ENCODE measurements at places on chromosomes 3 and 15.

DNA sequence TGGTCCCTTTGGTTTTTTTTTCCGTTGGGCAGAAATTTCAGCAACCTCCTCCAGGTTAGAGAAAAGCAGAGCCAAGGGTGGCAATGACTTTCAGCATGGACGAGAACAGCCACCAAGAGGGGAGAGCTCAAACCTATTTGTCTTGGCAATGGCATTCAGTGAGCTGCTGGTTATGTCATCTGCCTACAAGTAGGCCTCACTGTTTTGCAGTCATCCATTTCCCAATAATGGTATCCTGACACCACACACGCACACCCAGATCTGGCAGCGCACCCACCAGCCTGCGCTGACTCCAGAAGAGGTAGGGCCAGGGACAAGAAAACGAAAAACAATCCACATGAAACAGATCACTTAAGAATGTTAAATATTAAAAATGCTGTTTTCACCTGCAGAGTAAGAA is 92.3 kb downstream of the MAGI1 start:
- DNase-seq: no peak

GRCh38 chr3:53616321-53616720 is 121.9 kb downstream of the CACNA1D start:
- no peak for DNase-seq

- DNase-seq: no peak
These were observed 35.6 kb upstream of the RAB11A start for GRCh38 chr15:65833501-65834205.

DNA sequence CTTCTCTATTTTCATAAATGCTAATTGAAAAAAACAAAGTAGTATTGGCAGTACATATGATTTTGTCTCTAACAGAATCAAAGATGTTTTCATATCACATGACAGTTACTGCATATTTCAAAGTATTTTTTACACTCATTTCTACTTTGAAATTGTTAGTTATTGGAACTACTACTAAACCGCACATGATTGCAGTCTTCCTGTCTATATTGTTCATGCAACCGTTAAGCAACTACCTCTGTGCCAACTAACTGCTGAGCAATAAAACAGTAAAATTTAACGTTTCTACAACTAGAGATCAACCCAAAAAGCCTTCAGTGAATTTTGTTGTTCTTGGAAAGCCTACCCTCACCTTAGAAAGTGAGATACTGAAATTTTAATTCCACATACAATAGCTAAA is 64.2 kb downstream of the DMXL2 start:
- DNase-seq: no peak

GRCh38 chr3:13513913-13514517 is 33.9 kb downstream of the HDAC11 start:
- DNase-seq: no peak

DNA sequence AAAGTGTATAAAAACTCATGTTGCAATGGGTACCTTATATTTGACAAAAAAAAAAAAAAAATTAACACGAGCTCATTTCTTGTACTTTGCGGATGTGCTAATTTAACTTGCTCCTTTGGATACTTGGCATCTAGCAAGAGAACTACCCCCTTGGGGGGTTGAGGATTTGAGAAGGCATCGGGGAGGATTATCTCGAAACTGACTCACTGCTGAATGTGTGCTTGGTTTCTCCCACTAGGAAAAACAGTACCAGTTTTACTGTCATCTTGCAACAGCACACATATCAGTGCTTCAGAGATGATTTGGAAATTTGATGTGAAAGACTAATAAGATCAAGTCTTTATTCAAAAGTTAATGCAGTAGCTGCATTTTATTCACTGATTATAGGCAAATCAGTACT is 891 bp downstream of the EXOG start:
- no peak for DNase-seq

DNA sequence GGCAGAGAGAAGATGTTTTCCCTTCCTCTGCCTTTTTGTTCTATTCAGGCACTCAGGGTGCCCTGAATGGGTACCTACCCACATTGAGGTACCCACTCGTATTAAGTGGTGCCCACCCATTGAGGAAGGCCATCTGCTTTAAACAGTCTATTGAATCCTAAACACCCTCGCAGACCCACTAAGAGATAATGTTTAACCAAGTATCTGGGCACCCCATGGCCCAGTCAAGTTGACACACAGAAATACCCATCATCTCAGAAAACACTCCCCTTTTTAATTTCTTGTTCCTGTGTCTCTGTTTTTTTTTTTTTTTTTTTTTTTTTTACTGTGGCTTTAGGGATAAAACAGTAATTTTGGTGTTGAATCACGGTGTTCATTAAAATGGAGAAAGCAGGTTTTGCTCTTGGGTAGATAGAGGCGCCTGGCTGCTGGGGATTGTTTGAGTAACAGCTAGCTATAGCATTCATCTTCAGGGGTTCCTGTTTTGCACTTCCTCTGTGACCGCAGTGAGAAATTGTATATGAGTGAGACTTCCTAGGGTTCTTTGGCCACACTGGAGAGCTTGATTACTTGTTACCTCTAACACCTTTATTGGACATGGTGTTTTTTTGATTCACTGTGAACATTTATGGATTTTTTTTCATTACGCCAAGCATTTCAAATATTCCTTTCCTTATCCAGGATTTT is 259.1 kb downstream of the PTPRG start:
- DNase-seq: no peak

DNA sequence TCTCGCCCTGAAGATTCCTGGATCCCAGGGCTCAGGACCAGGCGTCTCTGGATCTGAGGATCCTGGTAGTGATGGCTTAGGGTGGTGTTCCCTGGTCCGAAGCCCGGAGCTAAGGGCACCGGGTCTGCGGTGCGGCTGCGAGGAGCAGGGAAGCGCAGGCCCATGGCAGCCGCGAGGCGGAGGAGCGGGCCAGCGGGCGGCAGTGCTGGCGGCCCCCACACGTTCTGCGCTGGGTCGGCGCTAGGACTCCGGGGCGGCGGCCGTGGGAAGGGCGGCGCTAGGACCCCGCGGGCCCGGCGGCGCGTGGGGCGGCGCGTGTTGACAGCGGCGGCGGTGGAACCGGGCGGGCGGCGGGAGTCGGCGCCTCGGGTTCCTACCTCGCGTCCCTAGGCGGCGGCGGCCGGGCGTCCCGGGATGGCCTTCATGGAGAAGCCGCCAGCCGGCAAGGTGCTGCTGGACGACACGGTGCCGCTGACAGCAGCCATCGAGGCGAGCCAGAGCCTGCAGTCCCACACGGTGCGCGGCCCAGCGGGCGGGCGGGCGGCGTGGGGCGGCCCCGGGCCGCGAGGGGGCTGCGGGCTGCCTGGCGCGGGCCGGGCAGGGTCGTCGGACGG is at the start of gene PXK:
TSS of gene PXK (plus strand) at position 318 of the 614 bp plus-strand sequence. CDS start at position 415, 97 bp downstream.
- DNase-seq: peak; percentile 74

DNA sequence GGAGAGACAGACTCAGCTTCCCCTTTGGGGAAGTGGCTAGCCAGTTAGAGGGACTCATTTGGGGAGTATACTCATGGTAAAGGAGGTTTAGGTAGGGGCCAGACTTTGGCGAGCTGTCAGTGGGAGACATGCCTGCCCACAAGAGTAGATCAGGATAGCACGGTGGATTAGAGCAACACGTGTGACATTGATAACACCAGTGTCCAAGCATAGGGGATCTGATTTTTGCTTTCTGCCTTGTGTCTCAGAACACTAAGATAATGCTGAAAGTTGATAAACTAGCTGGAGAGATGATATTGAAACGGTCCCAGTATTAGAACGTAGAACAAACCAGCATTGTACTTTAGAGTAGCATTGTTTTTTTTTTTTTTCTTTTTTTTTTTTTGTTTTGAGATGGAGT is 25.9 kb downstream of the MAP6D1 start:
- no peak for DNase-seq

DNA sequence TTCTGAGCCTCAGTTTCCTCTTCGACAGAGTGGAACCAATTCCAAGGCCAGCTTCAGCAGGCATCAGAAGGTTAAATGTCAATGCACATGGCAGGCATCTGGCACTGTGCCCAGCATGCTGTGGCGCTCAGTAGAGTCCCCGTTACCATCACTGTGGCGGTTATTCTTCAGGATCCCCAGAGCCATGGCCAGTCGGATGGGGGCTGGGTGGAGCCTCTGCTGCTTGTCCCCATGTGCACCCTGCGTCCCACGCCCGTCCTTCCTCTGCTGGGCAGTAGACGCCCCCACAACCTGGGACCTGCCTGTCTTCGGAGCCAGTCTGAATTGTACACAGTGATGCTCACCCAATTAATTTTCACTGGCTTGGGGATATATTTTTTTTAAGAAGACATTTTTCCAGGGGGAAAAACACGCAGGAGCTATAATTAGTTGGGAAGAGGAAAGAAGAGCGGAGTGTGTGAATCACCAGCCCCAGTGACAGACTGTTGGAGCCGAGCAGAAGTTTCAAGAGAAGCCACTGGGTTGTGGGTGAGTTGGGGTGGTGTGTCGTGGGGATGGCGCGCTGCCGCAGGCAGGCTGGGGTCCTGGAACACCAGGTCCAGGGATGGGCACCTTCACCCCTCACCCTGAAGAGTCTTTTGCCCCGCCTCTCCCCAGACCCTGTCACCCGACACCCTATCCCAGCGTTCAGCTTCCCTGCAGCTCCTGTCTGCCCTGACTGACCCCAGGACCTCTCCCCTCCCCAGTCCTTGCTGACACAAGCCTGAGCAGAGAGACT is 26.8 kb upstream of the RPL29 start:
- DNase-seq: no peak

GRCh38 chr3:187521546-187521945 is 148.6 kb downstream of the SST start:
- no peak for DNase-seq

DNA sequence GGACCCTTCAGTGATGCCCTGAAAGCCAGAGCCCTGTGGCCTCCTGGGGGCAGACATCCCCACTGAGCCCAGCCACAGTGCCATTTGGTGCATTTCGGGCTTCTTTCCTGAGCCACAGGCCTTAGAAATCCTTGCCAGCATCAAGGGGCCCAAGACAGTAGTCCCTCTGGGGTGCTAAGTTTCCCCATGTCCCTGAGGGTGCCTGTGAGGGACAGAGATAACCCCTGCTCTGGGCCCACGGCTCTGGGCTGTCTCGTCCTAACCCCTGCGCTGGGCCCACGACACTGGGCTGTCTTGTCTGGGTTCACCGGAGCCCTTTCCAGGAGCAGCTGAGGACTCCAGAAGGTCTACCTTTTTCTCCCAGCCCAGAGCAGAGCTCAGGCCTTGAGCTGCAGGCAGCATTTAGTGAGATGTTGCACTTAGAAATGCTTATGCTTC is 45.1 kb upstream of the FGD5 start:
- DNase-seq: no peak

DNA sequence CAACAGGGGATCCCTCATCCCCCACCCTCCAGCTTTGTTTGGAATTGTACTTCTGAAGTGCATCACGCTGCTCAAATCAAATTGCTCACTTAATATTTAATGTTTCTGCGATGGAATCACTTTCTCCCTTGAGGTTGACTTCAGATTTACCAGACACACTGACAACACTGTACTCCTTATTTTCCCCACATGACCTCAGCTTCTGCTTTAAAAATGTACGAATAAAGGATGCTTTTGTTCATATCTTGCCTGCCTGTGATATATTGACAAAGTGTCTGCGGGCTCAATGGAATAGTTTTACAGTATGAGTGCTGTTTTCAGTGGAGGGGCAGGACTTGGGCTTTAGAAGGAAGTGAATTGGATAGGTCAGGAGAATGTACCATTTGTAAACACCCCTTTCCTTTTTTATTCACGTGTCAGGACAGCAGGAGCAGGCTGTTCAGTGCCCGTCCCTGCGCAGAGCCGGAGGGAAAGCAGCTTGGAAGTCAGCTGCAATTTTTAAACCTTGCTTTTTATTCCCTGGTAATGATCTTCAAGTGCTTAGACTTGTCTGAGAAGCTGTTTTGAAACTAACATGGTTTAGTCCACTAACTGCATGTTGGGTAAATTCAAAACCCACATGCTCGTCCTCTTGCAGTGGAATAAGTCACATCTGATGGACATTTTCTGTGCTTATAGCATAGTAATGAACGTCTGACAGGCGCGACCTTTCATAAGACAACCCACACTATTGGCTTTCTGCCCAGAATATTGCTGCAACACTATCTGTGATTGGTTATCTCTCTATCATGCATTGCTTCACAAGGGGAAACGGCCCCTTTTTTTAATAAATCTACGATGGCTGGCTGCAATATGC is 29.9 kb downstream of the MBNL1 start:
- peak; percentile 38 for DNase-seq

GRCh38 chr15:86555939-86556338 is 476.3 kb downstream of the AGBL1 start:
- no peak for DNase-seq

- DNase-seq: no peak
These were observed 5.6 kb upstream of the BRPF1 start for GRCh38 chr3:9725775-9726515.

DNA sequence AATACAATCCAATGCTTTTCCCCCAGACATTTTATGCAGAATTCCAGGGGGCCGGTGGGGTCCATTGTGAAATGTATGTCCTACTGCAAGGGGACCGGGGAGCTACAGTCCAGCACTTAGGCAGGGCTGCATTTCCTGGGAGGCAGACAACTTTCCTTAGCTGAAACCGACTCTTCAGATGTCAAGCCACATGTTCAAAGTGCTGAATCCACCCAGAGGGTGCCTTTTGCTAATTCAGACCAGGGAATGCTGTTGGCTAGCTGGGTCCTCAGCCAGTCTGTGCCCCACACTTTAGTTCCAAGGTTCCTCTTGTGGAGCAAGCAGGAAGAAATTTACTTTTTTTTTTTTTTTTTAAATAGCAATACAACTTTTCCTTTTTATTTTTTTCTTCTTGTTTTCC is 219.5 kb upstream of the LRTM1 start:
- DNase-seq: no peak

GRCh38 chr3:134406331-134407238 is 32.3 kb upstream of the AMOTL2 start:
- no peak for DNase-seq

- DNase-seq: no peak
These were observed 155.0 kb downstream of the DUT start for GRCh38 chr15:48486228-48486627.

DNA sequence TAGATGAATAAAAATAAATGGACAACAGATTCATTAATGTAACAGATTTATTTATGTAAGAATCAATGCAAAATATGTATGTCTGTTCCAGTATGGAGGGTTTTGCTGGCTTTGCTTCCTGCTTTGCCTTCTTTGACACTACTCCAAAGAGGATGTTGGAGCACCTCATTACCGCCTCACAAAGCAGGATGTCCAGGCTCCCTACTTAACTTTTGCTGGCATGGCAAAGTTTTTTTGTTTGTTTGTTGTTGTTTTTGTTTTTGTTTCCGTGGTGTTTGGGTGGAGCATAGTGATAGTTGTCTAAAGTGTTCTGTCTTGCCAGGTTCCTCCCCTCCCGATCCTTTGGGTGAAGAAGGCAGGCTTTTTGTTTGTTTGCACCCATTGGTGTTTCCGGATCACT is 38.7 kb downstream of the DIPK2A start:
- DNase-seq: no peak

- no peak for DNase-seq
These were observed 24.8 kb downstream of the LNP1 start for GRCh38 chr3:100426067-100426682.
